ENCODE measurements at places on chromosomes 5 and 9.

GRCh38 chr5:139676406-139676805 is 28.3 kb downstream of the CXXC5 start:
- DNase-seq, result no peak

- DNase-seq, result no peak
Observed at GRCh38 chr9:82491604-82492003, 503.0 kb downstream of the SPATA31D1 start.

- peak; percentile 36 for DNase-seq
Observed at GRCh38 chr5:112338681-112339337, 80.3 kb downstream of the EPB41L4A start.

- DNase-seq, result no peak
Observed at GRCh38 chr9:99013550-99013949, 69.8 kb downstream of the COL15A1 start.

- DNase-seq, result peak; percentile 31
Observed at GRCh38 chr9:99000476-99001395, 57.0 kb downstream of the COL15A1 start.

GRCh38 chr5:123455095-123455494 is 31.9 kb upstream of the CEP120 start:
- DNase-seq, result no peak

- DNase-seq, result no peak
Observed at GRCh38 chr5:62310426-62311143, 4.6 kb downstream of the KIF2A start.

DNA sequence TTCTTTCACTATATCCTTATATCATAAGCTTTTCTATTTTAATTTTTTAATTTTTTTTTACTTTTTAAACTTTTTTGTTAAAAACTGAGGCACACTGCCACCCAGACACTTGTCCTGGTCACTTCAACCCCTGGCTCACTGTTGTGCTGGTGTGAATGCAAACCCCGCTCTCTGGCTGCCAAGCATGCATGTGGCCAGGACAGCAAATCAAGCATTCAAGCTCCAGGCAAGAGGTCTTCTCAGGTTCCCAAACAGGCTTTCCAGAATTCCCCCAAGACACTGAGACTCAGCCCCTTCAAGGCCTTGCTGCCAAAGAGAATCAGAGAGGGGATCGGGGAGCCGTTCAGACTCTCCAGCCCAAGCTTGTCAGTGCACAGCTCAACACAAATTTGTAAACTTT is 139.9 kb downstream of the FANCC start:
- no peak for DNase-seq

- DNase-seq, result peak; percentile 84
Observed at GRCh38 chr9:93697352-93698139, 121.2 kb downstream of the PHF2 start.

DNA sequence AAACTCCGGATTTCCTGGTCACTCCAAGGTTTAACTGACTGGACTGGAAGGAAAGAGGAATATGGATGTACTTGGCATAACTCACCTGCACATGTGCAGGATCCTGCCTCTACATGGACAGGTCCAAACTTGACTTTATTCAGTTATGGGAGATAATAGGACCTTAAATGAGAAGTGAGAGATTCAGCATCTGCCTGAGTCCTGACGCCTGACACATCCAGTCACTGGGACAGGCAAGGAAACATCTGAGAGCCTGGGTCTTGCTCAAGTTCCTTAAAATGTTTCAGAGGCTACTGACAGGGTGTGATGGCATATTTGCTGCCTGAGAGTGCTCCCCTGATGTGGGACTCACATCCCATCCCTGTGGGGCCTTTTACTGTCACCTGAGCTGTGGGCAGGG is 34.9 kb downstream of the ZNF354A start:
- no peak for DNase-seq

- no peak for DNase-seq
Observed at GRCh38 chr9:17272536-17272935, 137.7 kb downstream of the CNTLN start.

GRCh38 chr9:69443178-69443577 is 118.2 kb downstream of the ENTREP1 start:
- DNase-seq, result peak; percentile 55

GRCh38 chr5:150034662-150035061 is 34.1 kb downstream of the HMGXB3 start:
- no peak for DNase-seq

DNA sequence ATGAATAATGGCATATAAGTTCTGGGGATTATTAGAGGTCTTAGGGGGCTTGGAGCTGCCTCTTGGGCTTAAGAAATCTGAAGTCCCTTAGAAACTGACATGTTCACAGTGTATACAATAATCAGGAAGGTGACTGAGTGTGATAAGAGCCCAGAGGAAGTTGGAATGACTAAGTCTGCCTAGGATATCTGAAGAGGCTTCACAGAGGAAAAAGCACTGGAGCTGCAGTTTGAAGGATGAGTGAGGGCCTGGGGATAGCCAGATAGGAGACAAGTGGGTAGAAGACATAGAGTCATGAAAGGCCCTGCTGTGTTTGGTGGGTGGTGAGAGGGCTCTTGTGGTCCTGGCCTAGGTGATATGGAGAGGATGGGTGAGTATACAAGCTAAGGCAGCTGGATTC is 8.8 kb downstream of the NEUROG1 start:
- no peak for DNase-seq

GRCh38 chr5:61089351-61089750 is 72.9 kb downstream of the SMIM15 start:
- DNase-seq, result no peak

All from DMS153 (cell line).